Ovary (tissue), 10 donors: ENCODE measurements at places on chromosomes 7 and 10. TPM values are rescaled to one million over a fixed set of nuclear protein-coding genes. Genes with fewer than 3 reads are reported as not detected.

The CNOT4 gene
- total RNA-seq: 38.9 TPM

- no peaks in the 10 kb centered on the region for H3K36me3 ChIP-seq
- H3K27me3 ChIP-seq: no peaks in the 10 kb centered on the region
- DNase-seq: no peak
- H3K4me3 ChIP-seq: no peak overlapping the region
- H3K27ac ChIP-seq: no peak overlapping the region
Observed at GRCh38 chr10:75770626-75771081, 339.2 kb downstream of the LRMDA start.

GRCh38 chr10:44651834-44652233 lies 259.3 kb upstream of the TMEM72 start:
- H3K36me3 ChIP-seq: no peaks in the 10 kb centered on the region
- H3K27ac ChIP-seq: no peak overlapping the region
- H3K4me1 ChIP-seq: peaks cover 13% of the 10 kb centered on the region
- H3K4me3 ChIP-seq: no peak overlapping the region
- peak; percentile 26 for DNase-seq

DNA sequence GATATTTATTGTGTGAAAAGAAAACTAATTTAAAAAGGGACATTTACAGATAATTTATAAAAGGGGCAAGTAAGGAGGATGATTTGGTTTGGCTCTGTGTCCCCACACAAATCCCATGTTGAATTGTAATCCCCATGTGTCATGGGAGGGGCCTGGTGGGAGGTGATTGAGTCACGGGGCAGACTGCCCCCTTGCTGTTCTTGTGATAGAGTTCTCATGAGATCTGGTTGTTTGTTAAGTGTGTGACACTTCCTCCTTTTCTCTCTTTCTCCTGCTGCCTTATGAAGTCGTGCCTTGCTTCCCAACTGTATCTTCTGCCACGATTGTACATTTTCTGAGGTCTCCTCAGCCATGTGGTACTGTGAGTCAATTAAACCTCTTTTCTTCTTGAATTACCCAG lies 171.0 kb upstream of the SEMA3E start:
- H3K27ac ChIP-seq: no peak overlapping the region
- H3K4me3 ChIP-seq: no peak overlapping the region
- no peaks in the 10 kb centered on the region for H3K36me3 ChIP-seq

The C10orf62 gene
- not detected for total RNA-seq

The HOXA4 gene
- 3.5 TPM for total RNA-seq

GRCh38 chr10:129541200-129541599 lies 74.2 kb downstream of the MGMT start:
- peaks cover 4% of the 10 kb centered on the region for H3K4me1 ChIP-seq
- DNase-seq: no peak
- no peaks in the 10 kb centered on the region for H3K27me3 ChIP-seq
- H3K4me3 ChIP-seq: no peak overlapping the region

DNA sequence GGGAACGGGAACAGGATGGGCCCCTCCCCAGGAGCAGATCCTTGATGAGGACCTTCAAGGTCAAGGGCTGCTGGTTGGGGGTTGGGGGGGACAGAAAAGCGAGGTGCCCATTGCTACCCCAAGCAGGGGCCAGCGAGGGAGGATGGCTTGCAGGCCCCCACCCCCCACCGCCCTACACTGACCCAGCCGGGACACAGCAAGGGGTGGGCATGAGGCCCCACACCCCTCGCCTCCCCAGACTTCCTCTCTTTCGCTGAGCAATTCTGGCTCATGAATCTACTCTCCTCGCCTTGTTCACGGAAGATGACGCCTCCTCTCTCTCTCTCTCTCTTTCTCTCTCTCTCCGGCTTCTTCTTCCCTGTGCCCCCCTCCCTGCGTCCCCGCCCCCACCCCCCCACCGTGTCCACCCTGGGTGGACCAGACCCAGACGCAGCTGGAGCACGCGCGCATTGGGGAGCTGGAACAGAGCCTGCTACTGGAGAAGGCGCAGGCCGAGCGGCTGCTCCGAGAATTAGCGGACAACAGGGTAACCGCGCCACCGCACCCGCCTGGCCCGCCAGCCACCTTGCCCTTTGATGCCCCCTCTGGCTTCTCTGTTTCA lies 81.1 kb upstream of the GTF2IRD1 start:
- no peaks in the 10 kb centered on the region for H3K36me3 ChIP-seq
- peak; percentile 87 for DNase-seq
- no peaks in the 10 kb centered on the region for H3K27me3 ChIP-seq
- peak overlapping the region; percentile 89 for H3K27ac ChIP-seq
- peaks cover 5% of the 10 kb centered on the region for H3K4me1 ChIP-seq

DNA sequence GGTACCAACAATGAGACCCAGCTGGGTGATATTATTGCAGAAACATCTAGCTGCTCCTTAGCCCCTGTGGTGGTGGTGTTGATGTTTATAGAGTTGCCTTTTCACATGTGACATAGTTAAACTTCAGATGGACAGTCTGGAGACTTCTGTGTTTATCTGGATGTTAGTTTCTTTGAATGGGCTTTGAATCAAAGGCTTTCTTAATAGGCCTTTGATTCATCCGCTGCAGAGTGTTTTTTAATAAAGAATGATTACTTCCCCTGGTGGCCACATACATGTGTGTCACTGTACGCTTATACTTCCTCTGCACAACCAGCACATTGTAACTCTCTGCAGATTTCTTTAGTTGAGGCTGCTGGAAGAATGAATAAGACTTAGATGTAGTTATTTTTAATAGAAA lies 221.0 kb downstream of the DYNC1I1 start:
- DNase-seq: no peak
- no peaks in the 10 kb centered on the region for H3K27me3 ChIP-seq
- no peak overlapping the region for H3K4me3 ChIP-seq
- no peaks in the 10 kb centered on the region for H3K36me3 ChIP-seq

GRCh38 chr7:50793947-50794570 lies 11.4 kb upstream of the GRB10 start:
- peak overlapping the region; percentile 50 for H3K4me3 ChIP-seq
- H3K4me1 ChIP-seq: peaks cover 6% of the 10 kb centered on the region
- no peak for DNase-seq

DNA sequence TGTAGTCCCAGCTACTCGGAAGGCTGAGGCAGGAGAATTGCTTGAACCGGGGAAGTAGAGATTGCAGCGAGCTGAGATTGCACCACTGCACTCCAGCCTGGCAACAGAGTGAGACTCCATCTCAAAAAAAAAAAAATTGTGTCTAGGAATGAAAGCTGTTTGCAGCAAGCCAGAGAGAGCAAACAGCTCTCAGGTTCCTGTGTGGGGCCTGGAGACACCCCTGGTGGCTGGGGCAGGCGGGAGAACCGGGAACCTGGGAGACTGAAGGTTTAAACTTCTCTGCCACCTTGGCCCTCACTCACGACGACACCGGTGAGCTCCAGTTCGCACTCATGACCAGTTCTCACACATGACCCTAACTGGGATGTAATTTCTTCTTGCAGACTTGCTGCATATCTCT lies 13.2 kb upstream of the UNCX start:
- no peak overlapping the region for H3K27ac ChIP-seq
- H3K4me1 ChIP-seq: no peaks in the 10 kb centered on the region
- no peaks in the 10 kb centered on the region for H3K27me3 ChIP-seq
- no peaks in the 10 kb centered on the region for H3K36me3 ChIP-seq

The HILPDA gene
- total RNA-seq: 37.6 TPM

- no peaks in the 10 kb centered on the region for H3K4me1 ChIP-seq
- H3K4me3 ChIP-seq: no peak overlapping the region
- no peak for DNase-seq
- no peaks in the 10 kb centered on the region for H3K36me3 ChIP-seq
- no peaks in the 10 kb centered on the region for H3K27me3 ChIP-seq
- no peak overlapping the region for H3K27ac ChIP-seq
Observed at GRCh38 chr10:815338-816090, 116.0 kb downstream of the LARP4B start.

The IL2RA gene
- 0.90 TPM for total RNA-seq

GRCh38 chr10:2335626-2336025 lies 598.3 kb upstream of the ADARB2 start:
- H3K27ac ChIP-seq: no peak overlapping the region
- no peaks in the 10 kb centered on the region for H3K27me3 ChIP-seq
- H3K36me3 ChIP-seq: no peaks in the 10 kb centered on the region
- no peak overlapping the region for H3K4me3 ChIP-seq
- no peaks in the 10 kb centered on the region for H3K4me1 ChIP-seq

- H3K27me3 ChIP-seq: no peaks in the 10 kb centered on the region
- H3K27ac ChIP-seq: no peak overlapping the region
- DNase-seq: no peak
- H3K36me3 ChIP-seq: no peaks in the 10 kb centered on the region
Observed at GRCh38 chr7:7164591-7164990, 17.8 kb upstream of the C1GALT1 start.

GRCh38 chr10:122379041-122379440 lies 4.5 kb downstream of the PLEKHA1 start:
- H3K4me1 ChIP-seq: peaks cover 1% of the 10 kb centered on the region
- DNase-seq: no peak
- no peak overlapping the region for H3K4me3 ChIP-seq
- H3K27me3 ChIP-seq: no peaks in the 10 kb centered on the region
- no peak overlapping the region for H3K27ac ChIP-seq
- H3K36me3 ChIP-seq: no peaks in the 10 kb centered on the region

GRCh38 chr7:47693216-47693615 lies 111.3 kb upstream of the TNS3 start:
- DNase-seq: no peak
- no peaks in the 10 kb centered on the region for H3K4me1 ChIP-seq
- H3K36me3 ChIP-seq: no peaks in the 10 kb centered on the region
- H3K4me3 ChIP-seq: no peak overlapping the region
- no peak overlapping the region for H3K27ac ChIP-seq
- H3K27me3 ChIP-seq: no peaks in the 10 kb centered on the region

The RELN gene
- total RNA-seq: 0.68 TPM

- peaks cover 8% of the 10 kb centered on the region for H3K4me1 ChIP-seq
- no peaks in the 10 kb centered on the region for H3K36me3 ChIP-seq
- peak overlapping the region; percentile 54 for H3K4me3 ChIP-seq
- no peak overlapping the region for H3K27ac ChIP-seq
Observed at GRCh38 chr10:42753507-42754154, 29.0 kb upstream of the BMS1 start.

DNA sequence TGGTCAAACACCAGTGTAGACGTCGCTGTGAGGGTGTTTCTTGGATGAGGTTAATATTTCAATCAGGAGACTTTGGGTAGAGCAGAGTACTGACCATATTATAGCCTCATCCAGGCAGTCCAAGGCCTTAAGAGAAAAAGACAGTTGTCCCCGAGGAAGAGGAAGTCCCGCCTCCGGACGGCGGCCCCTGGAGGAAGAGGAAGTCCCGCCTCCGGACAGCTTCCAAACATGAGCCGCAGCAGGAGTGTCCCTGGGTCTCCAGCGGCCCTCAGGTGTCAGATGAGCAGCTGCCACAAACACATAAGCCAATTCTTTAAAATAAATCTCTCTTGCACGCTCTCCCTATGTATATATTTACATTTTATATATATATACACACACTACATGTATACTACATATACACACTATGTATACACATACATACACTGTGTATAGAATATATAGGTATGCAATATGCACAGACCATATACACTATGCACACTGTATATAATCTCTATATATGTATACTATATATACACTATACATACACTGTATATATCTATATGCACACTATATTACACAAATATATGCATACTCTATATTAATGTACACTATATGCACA lies 37.5 kb downstream of the PWWP2B start:
- DNase-seq: no peak
- H3K36me3 ChIP-seq: no peaks in the 10 kb centered on the region
- H3K27ac ChIP-seq: no peak overlapping the region

The CFAP46 gene
- 0.56 TPM for total RNA-seq

The ZNF365 gene
- total RNA-seq: 1.6 TPM

DNA sequence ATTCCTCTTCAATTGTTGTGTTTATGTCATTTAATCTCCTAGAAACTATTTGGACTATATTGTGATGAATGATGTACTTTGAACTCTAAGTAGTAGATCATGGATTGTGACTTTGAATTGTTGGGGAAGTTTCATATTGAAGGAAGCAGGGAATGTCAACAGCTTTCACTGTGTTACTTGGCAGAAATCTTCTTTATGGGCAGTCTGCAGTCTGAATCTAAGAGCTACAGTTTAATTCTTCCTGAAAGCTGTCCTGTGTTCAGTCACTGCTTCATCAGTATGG lies 91.6 kb downstream of the PPP1R9A start:
- no peak overlapping the region for H3K27ac ChIP-seq
- H3K36me3 ChIP-seq: no peaks in the 10 kb centered on the region
- DNase-seq: no peak
- no peaks in the 10 kb centered on the region for H3K4me1 ChIP-seq

- H3K36me3 ChIP-seq: no peaks in the 10 kb centered on the region
- H3K4me1 ChIP-seq: no peaks in the 10 kb centered on the region
- H3K4me3 ChIP-seq: no peak overlapping the region
- DNase-seq: no peak
Observed at GRCh38 chr10:33180390-33180789, 154.1 kb downstream of the NRP1 start.

The OPN1SW gene
- not detected for total RNA-seq
